Cardiac muscle cell (in vitro differentiated cells and primary cell): ENCODE measurements at places on chromosomes 3 and 15. TPM values are rescaled to one million over a fixed set of nuclear protein-coding genes. Genes with fewer than 3 reads are reported as not detected.

- no peaks in the 10 kb centered on the region for H3K36me3 ChIP-seq
- peaks cover 10% of the 10 kb centered on the region for H3K4me1 ChIP-seq
- H3K4me3 ChIP-seq: no peak overlapping the region
- no peak overlapping the region for H3K27ac ChIP-seq
- no peaks in the 10 kb centered on the region for H3K27me3 ChIP-seq
- no peak for DNase-seq
These were observed 1.6 kb upstream of the PLCL2 start for GRCh38 chr3:16883057-16883722.

MESP1 gene
- 1.9 and 5.3 TPM in 2 replicates for total RNA-seq

DNA sequence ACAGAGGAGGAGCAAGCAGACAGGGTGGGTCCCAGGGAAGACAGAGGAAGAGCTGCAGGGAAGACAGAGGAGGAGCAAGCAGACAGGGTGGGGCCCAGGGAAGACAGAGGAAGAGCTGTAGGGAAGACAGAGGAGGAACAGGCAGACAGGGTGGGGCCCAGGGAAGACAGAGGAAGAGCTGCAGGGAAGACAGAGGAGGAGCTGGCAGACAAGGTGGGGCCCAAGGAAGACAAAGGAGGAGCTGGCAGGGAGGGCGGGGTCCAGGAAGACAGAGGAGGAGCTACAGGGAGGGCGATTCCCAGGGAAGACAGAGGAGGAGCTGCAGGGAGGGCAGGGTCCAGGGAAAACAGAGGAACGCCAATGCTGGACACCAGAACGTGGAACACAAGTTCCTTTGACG is 66.5 kb downstream of the PLXNA1 start:
- H3K27me3 ChIP-seq: no peaks in the 10 kb centered on the region
- no peak overlapping the region for H3K4me3 ChIP-seq
- H3K36me3 ChIP-seq: no peaks in the 10 kb centered on the region
- H3K4me1 ChIP-seq: no peaks in the 10 kb centered on the region
- H3K27ac ChIP-seq: no peak overlapping the region
- no peak for DNase-seq

- no peaks in the 10 kb centered on the region for H3K27me3 ChIP-seq
- no peaks in the 10 kb centered on the region for H3K36me3 ChIP-seq
- DNase-seq: no peak
- H3K27ac ChIP-seq: no peak overlapping the region
- no peak overlapping the region for H3K4me3 ChIP-seq
These were observed 120.1 kb downstream of the LRRN1 start for GRCh38 chr3:3919316-3919715.

GRCh38 chr3:187318819-187319616 is 27.5 kb upstream of the MASP1 start:
- no peaks in the 10 kb centered on the region for H3K36me3 ChIP-seq
- H3K27ac ChIP-seq: no peak overlapping the region
- DNase-seq: peak; percentile 69
- H3K4me1 ChIP-seq: no peaks in the 10 kb centered on the region
- H3K27me3 ChIP-seq: no peaks in the 10 kb centered on the region
- H3K4me3 ChIP-seq: no peak overlapping the region

CFAP100 gene
- not detected in 2 replicates for total RNA-seq
